ENCODE measurements at places on chromosomes 5 and 9. TPM values are rescaled to one million over a fixed set of nuclear protein-coding genes. Genes with fewer than 3 reads are reported as not detected.

The SLC34A1 gene
- total RNA-seq = 166 TPM

The MEIKIN gene
- total RNA-seq = not detected

The LURAP1L gene
- 32.5 TPM for total RNA-seq

The DIAPH1 gene
- 37.0 TPM for total RNA-seq

The KIAA0825 gene
- total RNA-seq = 12.3 TPM

The CACNA1B gene
- 0.41 TPM for total RNA-seq

The WDR41 gene
- 47.1 TPM for total RNA-seq
